ENCODE measurements at places on chromosomes 4 and X. TPM values are rescaled to one million over a fixed set of nuclear protein-coding genes. Genes with fewer than 3 reads are reported as not detected.
A peak's percentile ranks its signal among the peaks of the same experiment; 100 is the strongest.

Gene CCNG2
- 154 TPM for polyA plus RNA-seq

GRCh38 chr4:71405791-71406190, 67.0 kb downstream of the SLC4A4 start:
- no peak for DNase-seq

GRCh38 chr4:23130845-23131244, 438.1 kb downstream of the GBA3 start:
- no peak for DNase-seq

- no peak for DNase-seq
These were observed 2.5 kb downstream of the GALNT7 start for GRCh38 chr4:173171098-173171497.

DNA sequence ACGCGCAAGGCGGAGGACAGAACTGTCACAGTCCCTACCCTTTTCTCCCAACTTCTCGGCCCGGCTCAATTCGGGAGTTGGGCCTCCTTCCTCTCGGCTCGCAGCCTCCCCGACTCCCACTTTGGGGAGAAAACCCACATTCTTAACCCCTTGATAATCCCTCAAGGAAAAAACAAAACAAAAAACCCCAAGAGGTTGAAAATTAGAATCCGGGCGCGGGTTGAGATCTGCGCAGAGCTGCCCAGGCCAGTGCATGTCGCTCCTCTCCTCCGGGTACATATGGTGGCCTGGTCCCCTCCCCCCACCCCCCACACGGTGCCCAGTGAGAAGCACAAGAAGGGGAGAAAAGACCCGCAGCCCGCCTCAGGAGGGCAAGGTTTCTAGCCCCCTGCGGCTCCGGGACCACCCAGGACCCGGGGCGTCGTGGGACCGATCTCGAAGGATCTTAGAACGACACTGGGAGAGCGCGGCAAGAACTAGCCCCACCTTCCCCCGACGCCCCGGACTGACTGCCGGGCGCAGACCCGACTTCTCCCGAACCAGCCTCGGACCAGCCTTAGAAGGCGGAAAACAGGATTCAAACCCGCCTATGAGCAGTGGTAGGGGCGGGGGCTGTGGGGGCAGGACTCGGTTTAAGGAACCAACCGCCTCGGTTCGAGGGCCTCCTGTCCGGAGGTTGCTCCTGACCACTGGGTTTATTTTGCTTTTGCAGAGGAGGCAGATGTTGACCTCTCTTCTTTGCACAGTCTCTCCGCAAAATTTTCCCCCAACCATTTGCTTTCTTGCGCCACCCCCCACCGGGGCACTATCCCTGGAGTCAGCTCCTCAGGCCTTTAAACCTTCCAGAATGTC, 2.5 kb upstream of the PDGFRA start:
- DNase-seq, result peak; percentile 48

Gene NKRF
- polyA plus RNA-seq, result 8.5 TPM

DNA sequence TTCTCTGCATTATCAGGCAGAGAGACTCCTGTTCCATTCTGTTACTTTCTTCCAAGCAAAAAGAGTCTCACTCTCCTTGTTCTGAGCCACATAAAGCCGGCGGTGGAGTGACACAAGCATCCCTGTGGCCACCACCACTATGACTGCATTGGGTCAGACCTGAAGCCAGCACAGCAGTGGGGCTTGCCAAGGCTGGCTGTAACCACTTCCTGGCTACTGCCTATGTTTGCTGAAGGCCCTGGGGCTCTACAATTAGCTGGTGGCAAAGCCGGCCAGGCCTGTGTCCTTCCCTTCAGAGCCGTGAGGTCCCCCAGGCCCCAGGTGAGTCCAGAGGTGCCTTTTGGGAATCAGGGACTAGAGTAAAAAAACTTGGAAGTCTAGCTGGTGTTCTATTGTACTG, 31.8 kb downstream of the PLAC8 start:
- DNase-seq, result no peak

DNA sequence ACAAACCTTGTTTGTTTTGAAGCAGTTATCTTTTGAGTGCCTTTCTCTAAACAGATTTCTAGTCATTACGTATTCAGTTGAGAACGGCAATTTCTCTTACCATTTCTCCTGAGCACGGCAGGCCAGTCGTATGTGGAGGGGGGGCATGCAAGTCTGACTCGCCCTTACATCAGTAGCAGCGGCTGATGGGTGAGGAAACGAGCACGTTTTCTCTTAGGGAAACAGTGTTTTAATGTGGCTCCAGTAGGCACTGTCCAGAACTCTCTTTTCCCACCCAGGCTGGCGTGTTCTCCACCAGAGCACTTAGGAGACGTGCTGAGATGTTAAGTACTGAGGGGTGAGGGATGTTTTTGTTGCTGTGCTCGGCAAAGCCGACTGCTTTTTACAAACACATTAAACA, 240.5 kb downstream of the STIM2 start:
- no peak for DNase-seq

DNA sequence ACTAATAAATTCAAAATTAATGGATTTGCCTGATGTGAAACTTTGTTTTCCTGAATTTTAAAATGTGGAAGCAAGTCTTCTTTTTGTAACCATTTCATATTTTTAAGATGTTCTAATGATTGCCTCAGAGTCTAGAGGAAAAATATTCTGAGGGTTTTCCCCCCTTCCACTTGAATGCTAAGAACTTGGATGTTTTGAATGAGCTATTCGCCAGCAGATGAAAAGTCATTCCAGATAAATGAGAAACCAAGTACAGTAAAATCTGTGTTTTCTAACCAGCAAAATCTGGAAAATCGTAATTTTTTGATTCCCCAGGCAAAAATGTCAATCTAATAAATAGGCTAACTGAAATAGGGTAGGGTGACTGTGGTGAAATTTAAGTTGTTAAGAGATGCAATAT, 45.6 kb downstream of the SLIT2 start:
- no peak for DNase-seq

Measured in large intestine (tissue), 12 donors.